ENCODE measurements at places on chromosomes 3 and 15. TPM values are rescaled to one million over a fixed set of nuclear protein-coding genes. Genes with fewer than 3 reads are reported as not detected.

DNA sequence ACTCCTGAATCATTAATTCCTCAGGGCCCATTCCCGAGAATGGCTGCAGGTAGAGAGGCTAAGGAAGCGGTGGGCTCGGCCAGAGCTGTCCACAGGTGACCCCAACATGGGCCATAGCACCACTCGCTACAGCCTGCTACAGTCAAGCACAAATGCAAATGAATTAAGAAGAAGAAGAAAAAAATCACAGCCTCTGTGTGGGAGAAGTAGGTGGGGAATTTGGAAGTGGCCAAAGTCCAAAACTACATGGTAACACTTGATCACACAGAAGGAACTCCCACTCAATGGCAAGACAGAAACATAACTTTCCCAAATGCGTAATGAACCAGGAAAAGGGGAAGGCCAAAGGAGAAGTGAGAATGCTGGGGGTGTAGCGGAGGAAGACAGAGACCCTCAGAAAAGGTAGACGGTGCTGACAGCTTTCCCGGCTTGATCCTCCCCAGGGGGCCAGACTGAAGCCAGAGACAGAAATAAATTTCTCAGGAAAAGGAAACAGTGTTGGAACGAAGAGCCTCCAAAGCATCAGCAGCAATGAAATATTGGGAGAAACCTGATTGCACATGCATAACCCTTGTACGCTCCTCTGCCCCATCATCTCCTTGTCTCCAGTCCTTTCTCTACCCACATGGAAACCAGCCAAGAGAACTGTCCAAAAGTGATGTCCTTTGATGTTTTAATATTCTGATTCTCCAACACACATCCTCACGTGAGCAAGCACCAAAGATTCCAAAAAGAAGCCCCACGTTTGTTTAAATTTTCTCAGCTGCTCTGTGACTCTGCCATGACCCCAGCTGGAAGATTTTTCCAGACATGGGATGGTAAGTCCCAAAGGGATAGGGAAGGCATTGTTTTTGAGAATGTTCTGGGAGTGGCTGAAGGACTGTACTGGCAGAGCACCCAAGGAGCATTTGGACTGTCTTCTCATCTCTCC lies 107.6 kb downstream of the OXNAD1 start:
- no peak overlapping the region for H3K4me3 ChIP-seq
- H3K27me3 ChIP-seq: no peaks in the 10 kb centered on the region
- DNase-seq: no peak
- no peak overlapping the region for H3K27ac ChIP-seq

GRCh38 chr3:189898559-189899153 lies 222.0 kb downstream of the P3H2 start:
- no peak for DNase-seq
- no peaks in the 10 kb centered on the region for H3K27me3 ChIP-seq
- H3K4me3 ChIP-seq: no peak overlapping the region
- peaks cover 19% of the 10 kb centered on the region for H3K4me1 ChIP-seq
- H3K36me3 ChIP-seq: no peaks in the 10 kb centered on the region
- no peak overlapping the region for H3K27ac ChIP-seq

GRCh38 chr3:141454906-141455602 lies 31.8 kb upstream of the RASA2 start:
- peaks cover 14% of the 10 kb centered on the region for H3K4me1 ChIP-seq
- H3K27ac ChIP-seq: 0 out of 2 replicates have a peak overlapping the region, but pooled peaks have one; percentile 20
- no peak overlapping the region for H3K4me3 ChIP-seq
- H3K36me3 ChIP-seq: no peaks in the 10 kb centered on the region
- peak; percentile 17 for DNase-seq

DNA sequence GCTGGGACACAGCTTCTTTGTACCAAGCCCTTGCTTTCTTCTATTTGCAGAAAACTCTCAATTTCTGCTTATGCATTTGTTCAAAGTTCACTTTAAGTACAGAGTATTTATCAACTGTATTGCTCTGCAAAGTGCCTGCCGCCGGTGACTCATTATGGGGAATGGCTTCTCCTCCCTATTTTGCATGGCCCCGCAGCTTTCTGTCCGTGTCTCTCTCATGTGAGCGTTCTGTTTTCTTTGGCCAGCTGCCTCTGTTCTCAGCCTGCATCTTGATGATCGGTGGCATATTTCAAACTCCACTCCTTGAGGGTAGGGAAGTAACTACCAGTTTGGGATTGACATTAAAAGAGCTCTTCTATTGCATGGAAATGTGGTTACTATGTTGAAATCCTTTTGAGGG lies 28.6 kb upstream of the ST8SIA2 start:
- H3K27ac ChIP-seq: no peak overlapping the region
- no peak overlapping the region for H3K4me3 ChIP-seq
- no peaks in the 10 kb centered on the region for H3K27me3 ChIP-seq
- H3K4me1 ChIP-seq: peaks cover 23% of the 10 kb centered on the region
- no peak for DNase-seq
- 0 out of 2 replicates have a peak, but pooled peaks cover 3% of the 10 kb centered on the region for H3K36me3 ChIP-seq

DNA sequence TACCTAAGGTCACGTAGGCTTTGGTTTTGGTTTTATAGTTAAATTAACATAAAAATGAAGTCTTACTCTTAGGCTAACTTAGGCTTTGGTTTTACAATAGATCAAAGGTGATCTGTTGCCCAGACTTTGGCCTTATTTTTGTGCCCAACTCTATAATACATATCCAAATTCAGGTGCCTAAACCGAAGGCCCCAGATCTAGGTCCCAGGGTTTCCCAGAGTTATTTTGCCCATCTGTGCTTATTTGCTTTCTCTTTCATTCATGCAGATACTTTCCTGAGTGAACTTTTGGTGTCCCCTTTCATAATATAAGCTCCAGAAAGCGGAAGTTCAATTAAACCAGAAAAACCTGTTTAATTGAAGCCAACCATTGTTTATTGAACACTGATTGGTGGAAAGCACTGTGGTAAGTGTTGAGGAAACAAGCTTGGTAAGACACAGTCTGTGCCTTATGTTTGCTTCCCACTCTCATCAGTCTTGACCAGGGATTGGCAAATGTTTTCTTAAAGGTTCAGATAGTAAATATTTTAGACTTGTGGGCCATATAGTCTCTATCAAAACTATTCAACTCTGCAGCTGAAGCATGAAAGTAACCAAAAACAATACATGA lies 209.7 kb downstream of the WDR72 start:
- peaks cover 5% of the 10 kb centered on the region for H3K27me3 ChIP-seq
- DNase-seq: no peak
- no peaks in the 10 kb centered on the region for H3K36me3 ChIP-seq
- no peak overlapping the region for H3K4me3 ChIP-seq
- no peak overlapping the region for H3K27ac ChIP-seq

GRCh38 chr3:98977520-98977919 lies 76.0 kb upstream of the DCBLD2 start:
- H3K27me3 ChIP-seq: no peaks in the 10 kb centered on the region
- H3K4me1 ChIP-seq: no peaks in the 10 kb centered on the region
- DNase-seq: no peak
- H3K4me3 ChIP-seq: no peak overlapping the region
- no peaks in the 10 kb centered on the region for H3K36me3 ChIP-seq

DNA sequence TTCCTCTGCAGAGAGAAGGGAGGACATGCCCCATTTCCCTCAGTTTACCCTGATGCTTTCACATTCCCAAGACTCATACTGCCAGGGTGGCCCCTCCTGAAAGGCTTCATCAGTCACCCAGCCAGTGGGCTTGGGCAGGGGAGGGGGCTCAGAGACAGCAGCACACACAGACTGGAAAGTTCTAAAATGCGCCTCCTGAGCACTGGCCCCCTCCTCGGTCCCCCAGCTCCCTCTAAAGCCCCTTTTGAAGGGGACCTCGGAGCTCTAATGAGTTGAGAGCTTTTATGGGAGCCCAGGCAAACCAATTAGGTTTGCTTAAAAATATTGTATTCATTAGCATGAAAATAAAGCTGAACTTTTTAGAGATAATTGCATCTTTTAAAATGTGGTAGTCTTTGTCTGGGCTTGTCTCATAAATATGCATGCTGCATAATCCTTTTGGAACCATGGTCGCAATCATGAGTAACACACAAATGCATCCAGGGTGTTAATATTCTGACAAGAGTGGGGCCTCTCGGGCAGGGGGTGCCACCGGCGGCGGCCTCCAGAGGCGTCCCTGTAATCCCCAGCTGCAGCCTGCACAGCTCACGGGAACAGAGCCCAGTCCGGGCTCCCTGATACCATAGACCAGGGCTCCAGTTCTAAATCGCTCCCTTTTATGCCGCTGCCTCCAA lies 78.5 kb downstream of the RPLP1 start:
- H3K36me3 ChIP-seq: no peaks in the 10 kb centered on the region
- H3K27ac ChIP-seq: no peak overlapping the region
- 0 out of 2 replicates have a peak overlapping the region, but pooled peaks have one; percentile 12 for H3K4me3 ChIP-seq
- peaks cover 39% of the 10 kb centered on the region for H3K4me1 ChIP-seq

DNA sequence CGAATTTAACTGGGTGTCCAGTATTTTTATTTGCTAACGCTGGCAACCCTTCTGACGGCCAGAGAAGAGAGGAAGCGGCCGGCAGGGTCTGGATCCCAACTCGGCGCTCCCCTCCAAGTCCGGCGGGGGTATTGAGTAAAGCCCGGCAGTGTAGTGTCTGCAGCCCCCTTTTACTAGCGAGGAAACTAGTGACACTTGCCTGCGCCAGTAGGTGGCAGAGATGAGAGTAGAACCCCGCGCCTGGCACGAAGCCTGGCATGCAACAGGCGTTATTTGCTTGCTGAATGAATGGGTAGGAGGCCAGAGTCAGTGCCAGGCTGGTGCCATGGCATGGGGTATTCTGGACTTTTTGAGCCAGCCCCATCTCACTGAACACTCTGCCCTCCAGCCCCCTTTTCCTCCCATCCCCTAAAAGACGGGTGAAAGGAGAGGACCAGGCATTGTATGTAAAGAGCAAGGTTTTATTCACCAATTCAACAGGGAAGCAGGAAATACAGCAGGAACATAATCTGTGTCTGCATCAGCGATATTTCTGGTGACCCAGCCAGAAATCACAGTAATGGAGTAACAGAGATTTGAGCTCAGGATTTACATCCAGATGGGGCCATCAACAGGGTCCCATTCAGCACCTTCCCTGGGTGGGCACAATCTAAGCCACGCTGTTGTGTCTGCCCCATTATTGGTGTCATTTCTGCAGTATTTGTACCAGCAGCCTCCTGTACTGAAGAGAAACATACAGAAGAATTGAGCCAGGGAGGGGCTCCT lies 788 bp upstream of the WDR73 start:
- peaks cover 31% of the 10 kb centered on the region for H3K4me1 ChIP-seq
- H3K36me3 ChIP-seq: peaks cover 14% of the 10 kb centered on the region
- H3K27ac ChIP-seq: no peak overlapping the region
- DNase-seq: peak; percentile 81
- H3K4me3 ChIP-seq: peak overlapping the region; percentile 95
- peaks cover 21% of the 10 kb centered on the region for H3K27me3 ChIP-seq

DNA sequence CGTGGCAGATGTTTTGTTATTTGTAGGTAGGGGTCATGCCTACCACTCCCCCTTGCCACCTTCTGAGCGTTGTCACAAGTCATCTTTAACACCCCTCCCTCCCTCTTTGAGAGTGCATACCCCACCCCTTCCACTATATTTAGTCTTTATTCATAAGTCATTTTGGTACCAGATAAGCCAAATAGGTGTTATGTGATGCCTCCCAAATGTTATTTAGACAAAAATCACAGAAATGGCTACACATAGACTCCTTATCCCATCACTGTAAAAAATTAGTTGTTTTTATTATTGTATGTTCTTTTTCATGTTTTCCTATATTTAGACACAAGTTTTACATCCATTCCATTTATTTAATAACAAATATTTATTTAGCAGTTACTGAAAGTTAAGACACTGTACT lies 93.1 kb downstream of the IL1RAP start:
- peaks cover 6% of the 10 kb centered on the region for H3K4me1 ChIP-seq

DNA sequence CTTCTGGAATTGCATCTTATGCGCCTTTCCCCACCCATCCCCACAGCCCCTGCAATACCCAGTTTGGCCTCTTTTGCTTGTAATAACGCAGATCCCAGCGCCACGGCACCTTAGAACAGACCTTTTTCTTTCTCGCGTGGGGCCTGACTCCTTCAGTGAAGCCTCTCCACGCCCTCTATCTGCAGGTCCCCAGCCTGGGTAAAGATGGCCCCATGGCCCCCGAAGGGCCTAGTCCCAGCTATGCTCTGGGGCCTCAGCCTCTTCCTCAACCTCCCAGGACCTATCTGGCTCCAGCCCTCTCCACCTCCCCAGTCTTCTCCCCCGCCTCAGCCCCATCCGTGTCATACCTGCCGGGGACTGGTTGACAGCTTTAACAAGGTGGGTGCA lies 594 bp downstream of the CRELD1 start:
- peak overlapping the region; percentile 93 for H3K4me3 ChIP-seq
- peaks cover 10% of the 10 kb centered on the region for H3K27me3 ChIP-seq
- peaks cover 28% of the 10 kb centered on the region for H3K36me3 ChIP-seq

GRCh38 chr3:160393346-160394008 lies 5.5 kb downstream of the IFT80 start:
- H3K27me3 ChIP-seq: no peaks in the 10 kb centered on the region
- no peaks in the 10 kb centered on the region for H3K36me3 ChIP-seq
- peaks cover 6% of the 10 kb centered on the region for H3K4me1 ChIP-seq
- no peak overlapping the region for H3K4me3 ChIP-seq

DNA sequence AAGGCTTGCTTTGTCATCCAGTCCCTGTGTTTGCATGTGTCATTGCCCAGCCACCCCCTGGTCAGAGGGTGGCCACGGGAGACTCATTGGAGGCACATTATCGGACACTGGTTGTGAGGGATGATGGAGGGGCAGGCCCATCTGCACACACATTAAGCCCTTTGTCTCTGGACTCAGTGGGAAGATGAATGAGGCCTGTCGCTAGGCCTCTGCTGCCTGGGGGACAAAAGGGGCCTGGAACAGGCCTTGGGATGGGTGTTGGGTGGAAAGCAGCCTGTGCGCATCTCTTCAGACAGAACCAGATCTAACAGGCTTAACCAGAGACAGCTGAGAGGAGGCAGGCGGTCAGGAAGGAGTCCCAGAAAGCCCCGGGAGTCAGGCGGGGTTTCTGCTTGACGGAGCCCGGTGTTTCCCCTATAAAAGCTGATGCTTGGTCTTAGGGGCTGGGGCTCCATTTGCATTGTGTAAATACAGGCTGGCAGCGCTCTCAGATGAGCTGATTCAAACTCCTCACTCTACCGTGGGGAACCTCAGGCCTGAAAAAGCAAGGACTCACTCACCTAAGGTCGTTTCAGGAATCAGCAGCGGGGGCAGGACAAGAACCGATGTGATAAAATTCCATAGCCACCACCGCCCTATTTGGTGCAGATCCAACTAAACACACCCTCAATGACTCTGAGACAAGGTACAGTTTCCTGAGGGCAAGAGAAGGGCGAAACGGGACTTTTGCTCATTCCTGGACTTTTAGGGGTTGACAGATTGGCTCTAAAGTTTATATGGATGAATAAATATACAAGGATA lies 17.1 kb upstream of the SKIC8 start:
- peak; percentile 59 for DNase-seq
- H3K27me3 ChIP-seq: no peaks in the 10 kb centered on the region
- H3K27ac ChIP-seq: peak overlapping the region; percentile 95
- H3K36me3 ChIP-seq: no peaks in the 10 kb centered on the region
- peaks cover 43% of the 10 kb centered on the region for H3K4me1 ChIP-seq
- no peak overlapping the region for H3K4me3 ChIP-seq

Gene C3orf20
- not detected for total RNA-seq

Gene GP5
- total RNA-seq: 0.16 TPM

Gene PLSCR2
- 0.39 TPM for total RNA-seq

Gene HGD
- total RNA-seq: 0.44 TPM

Gene DHX30
- 98.1 TPM for total RNA-seq

Gene ACVR2B
- total RNA-seq: 117 TPM

Gene RYR3
- 1.4 TPM for total RNA-seq

Gene DPPA4
- total RNA-seq: 901 TPM

Gene BNC1
- not detected for total RNA-seq

Gene FEZF2
- total RNA-seq: not detected
